ENCODE measurements at places on chromosomes 4 and X. TPM values are rescaled to one million over a fixed set of nuclear protein-coding genes. Genes with fewer than 3 reads are reported as not detected.

The CSAG3 gene
- not detected for total RNA-seq

The FAM47A gene
- not detected for total RNA-seq

The PHOX2B gene
- not detected for total RNA-seq

The MAGEC2 gene
- total RNA-seq, result not detected

The TLR6 gene
- total RNA-seq, result 0.48 TPM

The NAP1L2 gene
- total RNA-seq, result 2.1 TPM

The SH3D19 gene
- total RNA-seq, result not detected

The TBC1D9 gene
- 0.07 TPM for total RNA-seq

DNA sequence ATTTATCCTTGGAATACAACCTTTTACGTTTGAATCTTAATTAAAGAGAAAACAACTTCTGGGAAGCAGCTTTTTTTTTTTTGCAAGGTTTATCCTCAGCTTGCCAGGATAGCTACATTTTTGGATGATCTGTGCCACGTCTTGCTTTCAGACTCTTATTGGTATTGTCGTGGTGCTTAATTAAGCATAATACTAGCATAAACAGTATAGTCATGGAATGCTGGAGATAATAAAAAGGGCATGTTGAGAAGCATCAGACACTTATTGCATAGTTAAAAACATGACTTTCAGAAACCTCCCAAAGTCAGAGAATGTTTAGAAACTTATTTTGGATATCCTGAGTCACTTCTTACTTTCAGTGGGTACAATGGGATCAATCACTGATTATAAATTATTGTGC, 77.0 kb downstream of the PALLD start:
- H3K27me3 ChIP-seq, result peaks cover 3% of the 10 kb centered on the region
- no peak for DNase-seq
- H3K36me3 ChIP-seq, result no peaks in the 10 kb centered on the region
- no peak overlapping the region for H3K27ac ChIP-seq
- peaks cover 4% of the 10 kb centered on the region for H3K4me1 ChIP-seq

- no peaks in the 10 kb centered on the region for H3K36me3 ChIP-seq
- H3K27me3 ChIP-seq, result peaks cover 28% of the 10 kb centered on the region
- H3K4me1 ChIP-seq, result peaks cover 5% of the 10 kb centered on the region
- H3K4me3 ChIP-seq, result no peak overlapping the region
- DNase-seq, result no peak
- H3K27ac ChIP-seq, result no peak overlapping the region
Observed at GRCh38 chr4:8039853-8040252, 100.2 kb upstream of the AFAP1 start.

GRCh38 chr4:88653371-88653946, 44.2 kb downstream of the NAP1L5 start:
- no peak for DNase-seq
- H3K4me3 ChIP-seq, result no peak overlapping the region
- no peak overlapping the region for H3K27ac ChIP-seq
- H3K4me1 ChIP-seq, result peaks cover 3% of the 10 kb centered on the region
- no peaks in the 10 kb centered on the region for H3K27me3 ChIP-seq

- DNase-seq, result no peak
- no peak overlapping the region for H3K4me3 ChIP-seq
- H3K27ac ChIP-seq, result no peak overlapping the region
- H3K27me3 ChIP-seq, result peaks cover 13% of the 10 kb centered on the region
- no peaks in the 10 kb centered on the region for H3K36me3 ChIP-seq
- H3K4me1 ChIP-seq, result no peaks in the 10 kb centered on the region
Observed at GRCh38 chr4:8047837-8048678, 108.4 kb upstream of the AFAP1 start.

DNA sequence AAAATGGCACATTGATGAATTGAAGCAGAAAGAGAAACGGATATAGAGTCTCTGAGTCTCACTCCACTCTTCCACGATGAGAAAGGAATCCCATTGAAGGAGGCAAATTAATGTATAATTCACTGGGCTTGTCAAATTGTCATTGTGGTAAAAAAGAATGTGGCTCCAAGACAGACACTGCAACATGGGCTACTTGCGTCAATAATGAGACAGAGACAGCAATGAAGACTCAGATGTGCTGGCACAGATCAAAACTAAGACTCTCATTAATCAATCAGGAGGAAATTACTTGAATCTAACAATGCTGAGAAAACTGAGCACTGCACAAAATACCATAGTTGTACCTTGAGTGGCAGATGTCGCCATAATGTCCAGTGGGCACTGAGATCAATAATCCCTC, 1485.5 kb downstream of the TECRL start:
- no peak overlapping the region for H3K27ac ChIP-seq
- no peaks in the 10 kb centered on the region for H3K36me3 ChIP-seq
- DNase-seq, result no peak
- H3K4me3 ChIP-seq, result no peak overlapping the region
- H3K4me1 ChIP-seq, result no peaks in the 10 kb centered on the region
- no peaks in the 10 kb centered on the region for H3K27me3 ChIP-seq

DNA sequence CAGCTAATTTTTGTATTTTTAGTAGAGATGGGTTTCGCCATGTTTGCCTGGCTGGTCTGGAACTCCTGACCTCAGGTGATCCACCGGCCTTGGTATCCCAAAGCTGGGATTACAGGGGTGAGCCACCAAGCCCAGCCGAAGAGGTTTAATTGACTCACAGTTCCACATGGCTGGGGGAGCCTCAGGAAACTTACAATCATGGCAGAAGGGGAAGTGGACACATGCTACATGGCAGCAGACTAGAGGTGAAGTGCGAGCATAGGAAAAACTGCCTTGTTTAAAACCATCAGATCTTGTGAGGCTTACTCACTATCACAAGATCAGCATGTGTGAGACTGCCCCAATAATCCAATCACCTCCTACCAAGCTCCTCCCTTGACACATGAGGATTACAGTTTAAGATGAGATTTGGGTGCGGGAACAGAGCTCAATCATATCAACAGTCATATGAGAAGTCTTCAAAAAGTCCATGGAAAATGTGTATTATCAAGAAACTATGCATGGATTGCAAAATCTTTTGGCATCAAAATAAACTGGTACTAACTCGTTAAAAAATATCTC, 25.8 kb upstream of the RPL39 start:
- peaks cover 10% of the 10 kb centered on the region for H3K4me1 ChIP-seq
- H3K36me3 ChIP-seq, result peaks cover 3% of the 10 kb centered on the region
- no peak overlapping the region for H3K4me3 ChIP-seq
- no peaks in the 10 kb centered on the region for H3K27me3 ChIP-seq
- H3K27ac ChIP-seq, result no peak overlapping the region

- no peak for DNase-seq
- no peak overlapping the region for H3K4me3 ChIP-seq
- H3K27ac ChIP-seq, result no peak overlapping the region
- no peaks in the 10 kb centered on the region for H3K36me3 ChIP-seq
Observed at GRCh38 chrX:130704053-130705038, 198.7 kb downstream of the ENOX2 start.

DNA sequence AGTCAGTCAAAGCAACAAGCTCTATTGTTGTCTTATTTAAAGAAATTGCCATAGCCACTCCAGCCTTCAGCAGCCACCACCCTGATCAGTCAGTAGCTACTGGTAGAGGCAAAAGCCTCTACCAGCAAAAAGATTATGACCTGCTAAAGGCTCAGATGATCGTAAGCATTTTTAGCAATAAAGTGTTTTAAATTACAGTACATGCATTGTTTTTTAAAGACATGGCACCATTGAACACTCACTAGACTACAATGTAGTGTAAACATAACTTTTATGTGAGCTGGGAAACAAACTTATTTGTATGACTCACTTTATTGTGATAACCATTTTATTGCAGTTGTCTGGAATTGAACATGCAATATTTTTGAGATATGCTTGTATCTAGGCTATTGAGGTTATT, 32.3 kb upstream of the DYNLT3 start:
- H3K27me3 ChIP-seq, result peaks cover 2% of the 10 kb centered on the region
- no peaks in the 10 kb centered on the region for H3K36me3 ChIP-seq
- no peak overlapping the region for H3K27ac ChIP-seq
- no peaks in the 10 kb centered on the region for H3K4me1 ChIP-seq
- no peak overlapping the region for H3K4me3 ChIP-seq

DNA sequence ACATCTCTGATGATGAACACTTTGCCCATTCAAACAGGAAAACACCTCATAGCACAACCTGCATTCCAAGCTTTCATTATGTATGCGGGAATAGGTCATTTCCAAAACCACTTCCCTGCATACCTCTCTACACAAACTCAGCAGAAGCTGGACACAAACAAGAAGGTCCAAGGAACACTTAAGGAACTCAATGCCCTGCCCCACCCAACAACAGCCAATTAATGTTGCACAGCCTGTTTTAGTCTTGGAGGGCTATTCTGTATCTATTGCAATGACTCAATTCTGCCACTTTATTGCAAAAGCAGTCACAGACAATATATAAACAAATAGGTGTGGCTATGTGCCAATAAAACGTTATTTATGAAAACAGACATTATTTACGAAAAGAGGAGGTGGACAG, 16.7 kb downstream of the OPHN1 start:
- peaks cover 3% of the 10 kb centered on the region for H3K4me1 ChIP-seq
- H3K36me3 ChIP-seq, result no peaks in the 10 kb centered on the region
- DNase-seq, result no peak
- H3K27me3 ChIP-seq, result peaks cover 1% of the 10 kb centered on the region
- H3K27ac ChIP-seq, result no peak overlapping the region

GRCh38 chr4:101158507-101158906, 188.8 kb downstream of the PPP3CA start:
- H3K4me1 ChIP-seq, result peaks cover 27% of the 10 kb centered on the region
- H3K27me3 ChIP-seq, result no peaks in the 10 kb centered on the region
- H3K27ac ChIP-seq, result no peak overlapping the region
- DNase-seq, result no peak

GRCh38 chr4:55725057-55725456, 89.0 kb upstream of the NMU start:
- H3K27me3 ChIP-seq, result no peaks in the 10 kb centered on the region
- DNase-seq, result no peak
- no peak overlapping the region for H3K4me3 ChIP-seq

- no peak overlapping the region for H3K27ac ChIP-seq
- peaks cover 5% of the 10 kb centered on the region for H3K27me3 ChIP-seq
- peaks cover 11% of the 10 kb centered on the region for H3K4me1 ChIP-seq
- H3K36me3 ChIP-seq, result no peaks in the 10 kb centered on the region
- H3K4me3 ChIP-seq, result no peak overlapping the region
Observed at GRCh38 chr4:52838729-52839586, 23.2 kb upstream of the RASL11B start.

- no peaks in the 10 kb centered on the region for H3K27me3 ChIP-seq
- H3K36me3 ChIP-seq, result no peaks in the 10 kb centered on the region
- DNase-seq, result no peak
- H3K4me3 ChIP-seq, result no peak overlapping the region
- no peaks in the 10 kb centered on the region for H3K4me1 ChIP-seq
Observed at GRCh38 chr4:180581061-180581460, 1662.1 kb upstream of the TENM3 start.

All from activated T-helper 2 cell treated with anti-CD3 and anti-CD28 coated beads, Interferon-gamma antibody, Interleukin-2, Interleukin-4, amounts not matched to agents 10 μg/mL and 5 μg/mL and 100 μg/mL, durations not matched to agents 14 hours and 24 hours and 36 hours (primary cell).